RWPE2 (cell line): ENCODE measurements at places on chromosomes 6 and 20.
A peak's percentile ranks its signal among the peaks of the same experiment; 100 is the strongest.

DNA sequence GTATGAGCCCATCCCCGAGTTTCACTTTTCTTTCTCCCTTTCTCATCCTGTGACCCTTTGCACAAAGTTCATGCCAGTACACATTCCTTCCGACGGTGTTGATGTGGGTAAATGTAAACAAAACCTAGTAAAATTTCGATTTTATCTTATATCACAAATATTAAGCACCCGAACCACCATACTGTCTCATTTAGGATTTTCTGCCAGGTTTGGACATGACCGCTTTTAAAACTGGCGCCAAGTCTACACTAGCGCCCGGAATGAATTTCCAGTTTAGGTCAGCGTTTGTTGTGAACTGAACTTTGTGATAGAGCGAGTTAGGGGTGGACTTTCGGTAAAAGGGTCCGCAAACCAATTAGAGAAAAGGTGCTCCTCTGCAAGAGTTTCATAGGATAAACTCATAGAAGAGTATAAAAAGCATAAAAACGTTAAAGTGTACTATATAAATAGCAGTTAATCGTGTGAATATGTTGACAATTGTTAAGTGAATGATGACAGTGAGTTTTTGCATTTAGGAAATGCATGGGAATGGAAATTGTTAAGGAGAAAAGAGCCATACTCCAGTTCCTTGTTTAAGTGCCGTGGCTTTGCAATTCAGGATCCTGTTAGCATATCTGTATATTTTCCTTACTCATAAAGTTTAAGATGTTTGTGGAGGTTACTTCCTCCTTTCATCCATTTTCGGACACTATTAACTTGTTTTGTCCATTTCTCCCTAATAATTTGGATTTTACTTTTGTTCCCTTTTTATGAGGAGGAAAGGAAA lies 937 bp downstream of the AKAP7 start:
- no peak for DNase-seq

DNA sequence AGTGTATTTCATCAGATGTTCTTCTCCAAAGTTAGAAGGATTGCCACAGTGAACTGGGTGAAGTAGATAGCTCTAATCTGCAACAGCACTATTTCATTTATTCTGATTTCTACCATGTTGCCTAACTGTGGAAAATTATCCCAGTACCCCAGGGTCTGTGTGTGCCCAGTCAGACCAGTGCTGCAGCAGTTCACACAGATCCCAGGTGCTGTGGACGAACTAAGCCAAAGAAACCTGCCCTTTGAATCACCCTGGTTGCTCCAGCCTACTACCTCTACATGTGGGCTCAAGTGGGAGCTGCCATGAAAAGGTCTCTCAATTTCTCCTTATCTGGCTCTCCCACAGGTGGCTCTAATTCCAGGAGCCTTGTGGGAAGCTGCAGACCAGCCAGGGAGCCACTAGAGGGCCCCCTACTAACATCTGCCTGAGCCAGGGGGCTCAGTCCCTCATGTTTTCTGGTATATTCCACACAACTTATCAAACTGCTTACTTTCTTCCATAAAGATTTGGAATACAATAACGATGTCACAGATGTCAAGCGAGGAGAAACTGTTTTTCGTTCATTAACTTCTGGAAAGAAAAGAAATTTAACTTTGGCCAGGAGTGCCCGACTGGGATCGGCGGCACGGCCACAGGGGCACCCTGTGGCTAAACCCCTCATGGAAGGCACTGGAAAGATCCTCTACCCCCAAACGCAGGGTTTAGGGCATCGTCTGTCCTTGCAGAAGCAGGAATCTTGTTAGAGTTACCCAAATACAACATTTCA lies 31.6 kb upstream of the LY86 start:
- DNase-seq = no peak

GRCh38 chr6:78551361-78551760 lies 316.0 kb upstream of the IRAK1BP1 start:
- no peak for DNase-seq

GRCh38 chr6:170438402-170438753 lies 114.7 kb downstream of the PSMB1 start:
- peak; percentile 99 for DNase-seq

DNA sequence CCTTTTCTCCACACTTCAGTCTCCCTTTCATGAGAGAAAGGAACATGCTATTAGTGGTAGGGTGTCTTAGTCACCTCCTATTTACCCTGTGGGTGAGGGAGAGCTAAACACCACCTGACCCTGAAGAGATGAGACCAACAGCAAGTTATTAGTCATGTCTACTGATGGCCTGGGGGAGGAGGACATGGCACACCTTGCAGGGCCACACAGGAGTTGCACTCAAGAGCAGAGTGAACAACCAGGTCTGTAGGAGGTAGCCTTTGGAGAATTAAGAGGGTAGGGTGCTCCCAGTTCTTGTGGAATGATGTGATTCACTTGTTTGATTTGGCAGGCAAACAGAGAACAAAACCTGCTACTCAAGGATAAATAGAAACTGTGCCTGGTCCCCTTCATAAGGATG lies 82.7 kb upstream of the FABP7 start:
- DNase-seq = no peak

- DNase-seq = no peak
Observed at GRCh38 chr6:46390153-46390876, 100.9 kb downstream of the RCAN2 start.

- DNase-seq = no peak
Observed at GRCh38 chr6:146056506-146056905, 27.6 kb downstream of the GRM1 start.

DNA sequence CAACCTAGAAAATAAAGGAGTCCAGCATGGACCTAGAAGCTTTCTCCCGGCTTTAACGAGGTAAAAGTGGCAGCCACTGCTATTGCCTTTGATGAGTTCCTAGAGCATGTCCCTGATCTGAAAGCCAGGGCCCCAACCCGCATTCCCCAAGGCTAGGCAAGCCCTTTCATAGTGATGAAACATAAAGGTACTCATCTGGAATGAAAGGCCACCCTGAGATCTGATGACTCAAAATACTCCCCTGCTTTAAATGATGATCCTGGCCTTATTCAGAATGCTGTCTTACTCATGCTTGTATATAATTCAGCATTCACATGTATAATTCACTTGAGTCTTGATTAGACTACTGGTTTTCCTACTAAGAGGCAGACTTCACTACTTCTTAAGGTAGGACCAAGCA lies 21.3 kb downstream of the TTPAL start:
- peak; percentile 98 for DNase-seq

- no peak for DNase-seq
Observed at GRCh38 chr6:163554663-163555062, 140.1 kb downstream of the QKI start.

- DNase-seq = no peak
Observed at GRCh38 chr6:36114798-36115408, 15.4 kb upstream of the MAPK13 start.

- DNase-seq = no peak
Observed at GRCh38 chr6:32168807-32169591, 4.6 kb downstream of the EGFL8 start.

- no peak for DNase-seq
Observed at GRCh38 chr6:157229132-157229618, 94.1 kb downstream of the TMEM242 start.
